Kasumi-1 (cell line): ENCODE measurements at places on chromosomes 4 and X.
A peak's percentile ranks its signal among the peaks of the same experiment; 100 is the strongest.

- peak; percentile 30 for DNase-seq
Observed at GRCh38 chr4:96035727-96036126, 195.8 kb downstream of the PDHA2 start.

DNA sequence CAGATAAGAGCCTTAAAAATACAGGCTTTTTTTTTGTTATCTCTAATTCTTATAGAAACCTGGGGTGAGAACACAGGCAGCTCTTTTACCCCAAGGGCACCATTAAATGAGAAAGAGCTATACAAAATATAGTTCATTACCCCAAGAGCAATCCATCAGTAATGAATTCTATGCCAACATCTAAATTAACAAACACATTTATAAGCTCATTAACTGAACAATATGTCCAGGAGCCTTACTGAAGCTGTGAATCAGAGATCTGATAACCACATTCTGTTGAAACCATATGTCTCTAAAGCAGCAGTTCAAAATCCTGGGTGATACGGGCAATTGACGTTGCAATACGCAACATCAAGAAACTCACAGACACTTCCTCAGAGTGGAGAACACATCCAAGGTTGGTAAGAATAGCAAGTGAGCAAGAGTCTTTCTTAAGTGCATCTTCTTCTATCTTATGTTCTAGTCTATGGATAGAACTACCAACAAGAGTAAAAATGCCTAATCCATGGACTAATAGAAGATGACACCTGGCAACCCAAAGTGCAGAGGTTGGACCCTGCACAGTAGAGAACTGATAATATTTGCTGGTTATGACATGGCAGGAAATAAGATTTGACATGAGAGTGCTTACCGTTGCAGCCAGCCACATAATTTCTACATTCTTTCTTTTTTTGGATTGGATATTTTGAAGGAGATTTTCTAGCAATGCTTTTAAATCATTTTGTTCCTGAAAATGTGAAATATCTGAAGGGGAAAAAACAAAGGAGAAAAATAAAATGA lies 449.3 kb downstream of the IL15 start:
- no peak for DNase-seq

DNA sequence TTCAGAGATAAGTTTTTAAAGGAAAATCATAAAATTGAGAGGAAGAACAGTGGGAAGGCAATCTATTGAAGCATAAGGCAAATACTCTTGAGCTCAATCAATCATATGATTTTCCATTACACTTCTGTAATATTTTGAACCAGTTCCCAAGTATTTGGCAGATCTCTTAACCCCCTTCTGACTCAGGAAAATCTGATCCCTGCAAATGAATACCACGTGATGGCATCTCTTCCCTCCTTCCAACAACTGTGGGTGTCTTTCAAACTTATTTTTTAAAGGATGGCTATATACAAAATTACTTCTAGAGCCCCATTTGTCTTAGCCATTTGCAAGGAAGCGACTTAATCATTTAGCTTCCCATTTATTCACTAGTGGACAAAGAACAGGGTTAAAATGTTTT lies 41.9 kb downstream of the AMOT start:
- DNase-seq: no peak

DNA sequence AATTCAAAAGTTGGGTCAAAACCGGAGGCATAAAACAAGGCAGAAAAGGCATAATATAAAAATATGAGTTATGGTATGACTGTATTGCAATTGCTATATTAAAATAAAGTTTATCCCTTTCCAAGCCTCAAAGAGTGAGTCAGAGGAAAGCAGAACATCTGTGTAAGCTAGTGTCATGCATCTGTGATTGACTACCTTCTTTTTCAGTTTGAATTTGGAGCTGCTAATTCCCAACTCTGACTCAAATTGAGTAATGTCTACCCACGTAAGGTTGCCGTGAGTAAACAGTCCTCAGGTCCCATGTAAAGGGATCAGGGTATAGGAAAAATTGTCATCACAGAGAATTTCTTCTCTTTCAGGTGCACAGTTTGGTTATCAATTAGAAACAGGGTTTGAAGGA lies 6.5 kb upstream of the SLITRK4 start:
- DNase-seq: no peak

DNA sequence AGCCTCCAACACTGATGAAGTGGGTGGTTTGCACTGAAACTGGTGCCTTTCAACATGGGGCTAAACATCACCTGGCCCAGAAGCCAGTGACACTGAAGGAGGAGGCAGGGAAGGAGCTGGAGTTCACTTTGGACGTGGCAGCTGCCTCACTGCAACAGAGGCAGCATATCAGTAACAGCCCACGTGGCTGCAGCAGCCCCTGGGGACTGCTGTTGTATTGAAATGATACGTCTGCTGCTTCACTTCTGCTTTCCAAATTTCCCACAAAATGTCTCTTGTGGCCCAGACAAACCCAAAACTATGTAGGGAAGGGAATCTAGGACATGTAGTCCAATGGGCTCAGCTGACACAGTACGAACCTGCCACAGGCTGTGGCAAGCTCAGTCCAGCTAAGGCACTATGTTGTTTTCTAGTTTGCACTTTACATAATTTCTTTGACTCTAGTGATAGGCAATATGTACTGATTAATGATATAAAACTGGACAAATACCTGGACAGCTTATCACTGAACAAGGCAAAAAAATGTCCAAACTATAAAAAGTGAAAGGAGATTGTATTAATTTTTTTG lies 84.7 kb upstream of the RAPGEF2 start:
- no peak for DNase-seq

- no peak for DNase-seq
Observed at GRCh38 chr4:7793186-7793585, 146.5 kb downstream of the AFAP1 start.

DNA sequence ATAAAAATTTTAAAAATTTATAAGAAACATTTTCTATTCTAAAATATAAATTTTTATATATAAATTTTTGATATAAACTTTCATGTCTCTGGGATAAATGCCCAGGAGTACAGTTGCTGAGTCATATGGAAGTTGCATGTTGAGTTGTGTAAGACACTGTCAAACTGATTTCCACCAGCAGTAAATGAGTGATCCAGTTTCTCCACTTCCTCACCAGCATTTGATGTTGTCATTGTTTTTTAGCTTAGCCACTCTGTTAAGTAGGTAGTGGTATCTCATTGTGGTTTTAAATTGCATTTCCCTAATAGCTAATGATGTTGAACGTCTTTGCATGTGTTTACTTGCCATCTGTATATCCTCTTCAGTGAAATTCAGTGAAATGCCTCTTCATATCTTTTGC lies 66.5 kb downstream of the MAMLD1 start:
- peak; percentile 25 for DNase-seq

- no peak for DNase-seq
Observed at GRCh38 chr4:8817813-8818062, 53.9 kb downstream of the HMX1 start.

DNA sequence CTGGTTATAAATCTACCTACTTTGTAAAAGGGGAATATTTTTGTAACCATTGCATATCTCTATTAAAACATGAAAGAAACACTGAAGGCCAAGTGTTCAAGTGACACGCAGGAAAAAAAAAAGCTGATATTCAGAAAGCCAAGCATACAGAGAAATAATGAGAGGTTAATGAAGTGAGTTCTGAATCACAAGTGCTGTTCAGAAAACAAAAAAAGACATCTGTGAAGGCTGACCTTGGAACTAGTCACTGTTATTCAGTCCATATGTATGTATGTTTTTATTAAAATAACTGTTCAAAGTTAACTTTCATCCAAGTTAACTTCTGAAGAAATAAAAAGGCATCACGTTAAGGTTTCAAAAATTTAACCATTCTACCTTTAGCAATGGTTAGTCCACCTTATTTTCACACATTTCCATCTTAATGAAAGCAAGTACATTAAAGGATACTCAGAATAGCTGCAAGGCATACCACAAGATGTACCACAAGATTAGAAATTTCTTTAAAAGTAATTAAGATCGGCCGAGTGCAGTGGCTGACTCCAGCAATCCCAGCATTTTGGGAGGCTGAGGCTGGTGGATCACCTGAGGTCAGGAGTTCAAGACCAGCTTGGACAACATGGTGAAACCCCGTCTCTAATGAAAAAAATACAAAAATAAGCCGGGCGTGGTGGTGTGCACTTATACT lies 31.4 kb downstream of the SH3RF1 start:
- DNase-seq: no peak

DNA sequence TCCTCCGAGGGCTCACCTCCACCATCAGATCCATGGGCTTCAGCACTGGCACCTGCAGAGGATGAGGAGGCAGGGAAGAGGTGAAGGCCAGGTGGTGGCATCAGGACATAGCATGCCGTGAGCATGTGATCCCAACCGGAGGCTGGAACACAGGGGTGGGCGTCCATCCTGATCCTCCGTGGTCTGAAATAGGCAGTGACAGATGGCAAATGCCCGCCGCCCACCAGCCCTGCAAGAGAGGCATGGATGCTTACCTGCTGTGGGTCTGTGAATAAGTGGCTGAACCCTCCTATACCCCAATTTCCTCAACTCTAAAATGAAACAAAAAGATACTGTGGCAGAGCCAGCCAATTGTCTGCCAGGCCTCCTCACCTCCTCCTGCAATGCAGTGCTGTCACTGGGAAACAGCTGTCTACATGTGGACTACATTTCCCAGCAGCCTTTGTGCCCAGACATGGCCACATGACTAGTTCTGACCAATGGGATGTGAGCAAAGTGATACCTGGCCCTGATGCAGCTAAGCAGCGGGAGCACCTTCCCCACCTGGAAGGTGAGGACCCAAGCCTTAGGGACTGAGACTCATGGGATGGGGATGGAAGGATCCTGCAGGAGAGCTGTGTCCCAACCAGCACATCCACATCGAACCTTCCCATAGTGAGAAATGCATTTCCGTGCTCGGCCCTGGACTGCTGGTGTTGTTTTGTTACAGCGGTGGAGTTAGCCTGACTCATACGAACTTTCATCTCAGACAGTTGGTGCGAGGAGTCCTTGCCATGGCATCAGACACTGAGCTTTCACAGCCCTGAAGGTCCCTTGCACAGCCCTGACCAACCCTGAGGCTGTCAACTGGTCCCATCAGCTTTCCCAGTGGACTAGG lies 99.5 kb downstream of the PPP2R2C start:
- no peak for DNase-seq

GRCh38 chr4:148265627-148266026 lies 176.6 kb downstream of the NR3C2 start:
- no peak for DNase-seq

DNA sequence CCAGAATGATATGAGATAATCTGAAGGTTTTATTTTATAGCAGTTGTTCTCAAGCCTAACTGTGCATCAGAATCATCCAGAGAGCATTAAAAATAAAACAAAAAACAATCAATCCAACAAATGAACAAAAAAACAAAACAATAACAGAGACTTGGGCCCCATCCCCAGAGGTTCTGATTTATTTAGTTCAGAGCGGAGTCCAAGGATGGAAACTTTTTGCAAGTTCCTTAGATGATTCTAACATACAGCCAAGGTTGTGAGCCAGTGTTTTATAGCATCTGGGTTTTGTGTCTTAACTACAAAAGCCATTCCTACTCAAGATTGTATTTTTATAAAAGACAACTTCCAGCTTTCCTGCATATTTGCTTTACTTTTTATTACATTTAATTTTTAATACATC lies 59.4 kb upstream of the GRPR start:
- DNase-seq: no peak

- no peak for DNase-seq
Observed at GRCh38 chr4:183770906-183771305, 111.8 kb downstream of the TRAPPC11 start.

GRCh38 chrX:6644411-6644810 lies 109.5 kb upstream of the VCX3A start:
- no peak for DNase-seq

DNA sequence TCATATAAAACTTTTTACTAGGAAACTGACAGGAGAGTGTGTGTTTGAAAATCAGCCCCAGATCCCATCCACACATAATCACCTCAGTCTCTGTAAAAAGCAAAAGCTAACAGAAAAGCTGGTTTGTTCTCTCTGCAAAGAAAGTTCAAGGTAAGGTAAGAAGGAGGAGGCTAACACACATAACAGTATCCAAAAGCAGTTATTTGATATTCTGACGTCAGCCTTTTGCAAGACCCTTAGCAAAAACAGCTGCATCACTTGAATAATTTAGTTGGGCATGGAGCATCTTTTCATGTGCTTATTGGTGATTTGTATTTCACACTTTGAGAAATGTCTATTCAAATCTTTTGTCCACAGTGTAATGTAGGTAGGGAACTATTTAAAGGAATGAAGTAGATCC lies 5.5 kb downstream of the TCEAL9 start:
- no peak for DNase-seq

DNA sequence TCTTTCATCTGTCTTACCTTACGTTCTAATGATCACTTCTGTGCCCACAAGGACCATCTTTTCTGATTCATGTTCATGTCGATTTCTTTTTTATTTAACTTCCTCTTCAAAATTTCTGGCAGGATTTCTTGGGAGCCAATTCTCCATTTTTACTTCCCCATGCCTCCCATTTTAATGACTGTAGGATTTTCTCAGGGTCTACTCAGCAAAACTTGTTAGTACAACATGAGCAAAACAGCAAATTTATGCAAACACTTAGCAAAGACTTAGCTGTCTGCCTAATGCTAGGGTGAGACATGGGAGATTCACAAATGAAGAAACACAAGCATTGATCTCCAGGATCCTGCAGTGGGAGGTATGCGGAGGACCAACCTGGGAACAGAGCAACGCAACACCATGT lies 5.5 kb downstream of the CD38 start:
- DNase-seq: no peak

DNA sequence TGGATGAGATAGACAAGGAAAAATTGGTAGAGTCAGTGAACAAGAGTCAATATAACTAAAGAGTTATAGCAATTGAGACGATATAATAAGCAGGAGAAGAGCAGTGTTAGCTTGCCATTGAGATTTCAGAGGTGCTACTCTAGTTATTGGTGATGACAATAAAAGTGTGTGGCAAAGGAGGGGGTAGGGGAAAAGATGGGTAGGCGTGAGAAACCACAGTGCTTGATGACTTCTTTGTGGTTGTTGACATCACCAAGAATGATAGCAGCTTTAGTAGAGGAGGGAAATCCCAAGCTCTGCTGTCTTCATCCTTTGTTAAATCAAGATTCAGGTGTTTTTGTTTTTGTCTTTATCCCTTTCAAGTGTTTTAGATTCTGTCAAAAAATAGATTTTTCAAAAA lies 179.9 kb upstream of the PPP3CA start:
- DNase-seq: no peak

- no peak for DNase-seq
Observed at GRCh38 chr4:26135331-26135730, 185.5 kb upstream of the RBPJ start.

- DNase-seq: no peak
Observed at GRCh38 chr4:76420762-76421581, at the start of gene CCDC158. CCDC158 (minus strand) TSS chr4:76421141; CDS start chr4:76403207, 17,934 bp downstream.

DNA sequence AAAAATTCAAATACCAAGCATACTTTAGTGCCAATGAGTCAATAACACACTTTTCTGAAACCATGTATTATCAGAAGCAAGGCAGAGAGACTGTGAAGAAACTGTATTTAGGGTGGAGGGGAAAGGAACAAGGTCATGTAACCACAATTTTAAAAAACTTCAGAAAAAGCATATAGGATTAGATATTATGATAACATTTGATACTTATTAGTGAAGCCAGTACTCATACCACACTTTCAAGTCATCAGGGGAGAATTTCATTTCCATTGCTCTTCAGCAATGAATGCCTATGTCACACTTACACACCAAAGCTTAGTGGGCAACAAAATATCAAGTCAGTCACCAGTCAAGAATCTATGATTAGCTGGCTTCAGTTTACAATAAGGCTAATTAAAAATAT lies 602.2 kb downstream of the IL15 start:
- DNase-seq: no peak

GRCh38 chr4:37243722-37244582 lies 591 bp upstream of the NWD2 start:
- DNase-seq: no peak

GRCh38 chrX:111131572-111131971 lies 35.6 kb downstream of the PAK3 start:
- no peak for DNase-seq
